ENCODE measurements at places on chromosomes 5 and 9. TPM values are rescaled to one million over a fixed set of nuclear protein-coding genes. Genes with fewer than 3 reads are reported as not detected.
A peak's percentile ranks its signal among the peaks of the same experiment; 100 is the strongest.

GRCh38 chr9:131817073-131817472, 77.2 kb upstream of the RAPGEF1 start:
- ATAC-seq: no peak

DNA sequence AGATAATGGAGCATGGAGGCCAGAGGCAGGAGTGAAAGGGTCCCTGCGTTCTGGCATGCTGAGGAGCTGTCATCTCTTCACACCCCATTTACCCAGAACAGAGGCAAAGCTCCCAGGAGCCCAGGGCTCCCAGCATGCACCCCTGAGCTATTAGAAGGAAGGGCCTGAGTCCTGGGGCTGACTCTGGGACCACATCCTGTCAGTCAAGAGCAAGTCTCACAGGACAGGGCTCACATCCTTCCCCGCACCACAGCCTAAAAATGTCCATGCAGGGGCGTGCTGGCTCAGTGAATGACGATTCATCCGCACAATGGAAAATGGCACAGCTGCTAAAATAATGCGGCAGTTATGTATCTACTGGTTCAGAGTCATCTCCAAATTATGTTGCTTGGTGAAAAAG, 31.4 kb downstream of the CAMK2A start:
- ATAC-seq: no peak

- ATAC-seq: no peak
These were observed 498.9 kb upstream of the WWC1 start for GRCh38 chr5:167792514-167792913.

GRCh38 chr9:120928483-120929228, 2.1 kb upstream of the TRAF1 start:
- ATAC-seq: peak; percentile 84

DNA sequence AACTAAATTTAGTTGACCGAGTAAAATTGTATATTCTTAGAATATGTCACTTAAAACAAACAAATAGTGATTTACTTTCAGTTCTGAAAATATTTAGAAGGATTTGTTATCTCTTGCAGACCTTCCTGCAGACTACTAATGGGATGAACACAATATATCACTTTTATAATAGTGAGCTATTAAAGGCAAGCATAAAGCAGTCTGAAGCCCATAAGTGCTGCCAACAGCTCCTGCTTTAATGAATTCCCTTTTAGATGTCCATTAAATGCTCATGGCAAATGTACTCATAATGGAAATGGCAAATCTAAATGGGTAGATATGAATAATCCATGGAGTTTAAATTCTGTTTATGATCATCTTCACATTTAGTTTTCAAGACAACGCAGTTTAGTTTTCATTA, 170.2 kb downstream of the RANBP17 start:
- ATAC-seq: no peak

- ATAC-seq: no peak
These were observed 63.6 kb downstream of the NUP214 start for GRCh38 chr9:131188976-131189375.

- peak; percentile 20 for ATAC-seq
These were observed 535 bp downstream of the JMY start for GRCh38 chr5:79236362-79236969.

PRLR gene
- 7.6 TPM for total RNA-seq

IFNE gene
- 5.6 TPM for total RNA-seq
